Hematopoietic multipotent progenitor cell treated with erythropoietin and hydrocortisone succinate and interleukin-3 and kit ligand, for 17 days (in vitro differentiated cells): ENCODE measurements at places on chromosomes 5 and 9.

- no peak for DNase-seq
Observed at GRCh38 chr9:109815366-109815947, 35.5 kb downstream of the PALM2AKAP2 start.

GRCh38 chr5:150258130-150258529 is 31.4 kb downstream of the CAMK2A start:
- no peak for DNase-seq

- DNase-seq, result no peak
Observed at GRCh38 chr9:120914953-120915352, 11.6 kb downstream of the TRAF1 start.

GRCh38 chr5:157324237-157324636 is 58.3 kb downstream of the CYFIP2 start:
- DNase-seq, result peak; percentile 10

DNA sequence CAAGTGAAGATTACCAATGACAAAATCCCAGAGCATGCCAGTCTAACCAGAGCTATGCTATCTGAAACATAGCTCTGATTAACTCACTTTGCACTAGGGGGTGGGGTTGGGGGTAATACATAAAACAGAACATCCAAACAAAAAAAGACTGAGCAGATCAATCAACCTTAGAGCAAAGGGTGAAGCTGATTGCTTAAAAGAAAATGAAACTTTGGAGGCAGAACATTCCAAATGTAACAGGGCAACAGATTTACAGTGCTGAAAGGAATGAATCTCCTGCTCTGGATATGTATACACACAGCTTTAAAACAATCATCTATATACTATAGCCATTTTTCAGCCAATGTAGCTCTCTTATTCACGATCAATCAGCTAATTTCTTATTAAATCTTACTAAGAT is 4.9 kb downstream of the IL6ST start:
- no peak for DNase-seq

GRCh38 chr5:33588654-33589372 is 148.0 kb downstream of the TARS1 start:
- peak; percentile 8 for DNase-seq

GRCh38 chr5:179313849-179314521 is 31.3 kb downstream of the ADAMTS2 start:
- DNase-seq, result no peak

GRCh38 chr5:138981131-138981530 is 106.0 kb upstream of the LRRTM2 start:
- no peak for DNase-seq

DNA sequence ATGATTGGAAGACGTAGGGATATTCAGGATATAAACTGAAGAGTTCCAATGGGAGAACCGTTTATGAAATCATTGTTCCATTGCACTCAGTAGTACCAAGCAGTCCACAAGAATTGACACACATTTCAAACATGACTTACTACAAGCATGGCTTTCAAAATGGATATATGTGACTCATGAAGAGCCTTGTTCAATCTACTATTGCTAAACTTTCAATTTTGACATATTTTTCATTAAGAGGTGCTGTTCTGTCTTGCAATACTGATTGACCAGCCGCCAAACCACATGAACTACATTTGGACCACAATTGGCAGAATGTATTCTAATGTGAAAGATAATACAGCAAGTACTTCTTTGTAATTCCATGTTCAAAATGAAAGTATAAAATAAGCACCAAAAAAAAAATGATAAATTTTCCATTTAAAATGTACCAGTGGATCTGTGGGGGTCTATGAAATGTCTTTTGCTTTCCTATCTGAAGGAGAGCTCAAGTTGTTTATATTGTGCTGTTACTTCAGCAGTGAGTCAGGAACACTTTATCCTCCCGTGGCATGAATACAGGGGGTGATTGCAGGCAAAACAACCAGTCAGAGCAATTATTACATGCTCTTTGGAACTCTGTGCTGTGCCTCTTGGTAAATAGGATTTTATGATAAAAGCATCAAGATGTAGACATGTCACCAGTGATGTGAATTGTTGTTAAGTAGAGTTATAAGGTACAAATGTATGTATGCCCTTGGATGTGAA is 366.0 kb downstream of the ARRDC3 start:
- DNase-seq, result no peak

GRCh38 chr5:11110128-11110527 is 349.1 kb upstream of the DAP start:
- DNase-seq, result no peak

DNA sequence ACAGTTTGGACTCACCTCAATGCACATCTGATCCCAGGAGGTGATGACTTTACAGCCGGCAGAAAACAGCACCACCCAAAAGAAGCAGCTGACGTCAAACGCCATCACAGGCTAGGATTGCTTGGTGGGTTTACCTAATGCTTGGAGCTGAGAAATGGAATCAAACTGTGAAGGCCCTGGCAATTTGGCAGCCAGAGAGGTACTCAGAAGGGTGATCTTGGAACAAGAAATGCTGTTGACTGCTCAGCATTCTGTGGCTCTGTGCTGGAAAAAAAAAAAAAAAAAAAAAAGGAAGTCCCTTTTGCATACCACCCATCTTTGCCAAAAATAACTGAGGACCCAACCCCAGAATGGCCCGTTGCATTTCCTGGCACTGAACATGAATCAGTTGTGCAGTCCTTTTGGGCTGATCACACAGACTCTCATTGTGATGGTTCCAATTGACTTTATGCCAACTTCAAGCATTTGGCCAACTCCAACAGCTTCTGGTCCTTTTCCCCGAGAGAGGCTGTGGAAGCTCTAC is at the start of gene CD180:
TSS of gene CD180 (minus strand) at position 263 of the 523 bp plus-strand sequence. CDS start at position 105, 158 bp downstream.
- DNase-seq, result no peak

DNA sequence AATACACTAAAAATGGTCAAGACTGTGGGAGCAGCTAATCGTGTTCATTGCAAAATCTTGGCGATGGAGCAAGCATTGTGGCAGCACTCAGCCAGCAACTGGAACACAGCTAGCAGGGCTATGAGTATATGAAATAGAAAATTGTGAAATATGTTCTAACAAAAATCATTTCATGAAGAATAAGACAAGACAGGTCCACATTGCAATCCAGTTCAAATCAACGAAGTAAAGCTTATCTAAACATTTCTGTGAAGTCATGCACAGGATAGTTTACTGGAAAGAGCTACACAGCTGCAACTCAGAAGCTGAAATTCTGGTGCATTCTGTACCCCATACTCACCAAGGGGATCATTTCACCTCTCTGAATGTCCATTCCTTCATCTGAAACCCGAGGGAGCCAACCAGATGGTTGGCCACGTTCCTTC is 5.3 kb upstream of the NFIL3 start:
- no peak for DNase-seq

DNA sequence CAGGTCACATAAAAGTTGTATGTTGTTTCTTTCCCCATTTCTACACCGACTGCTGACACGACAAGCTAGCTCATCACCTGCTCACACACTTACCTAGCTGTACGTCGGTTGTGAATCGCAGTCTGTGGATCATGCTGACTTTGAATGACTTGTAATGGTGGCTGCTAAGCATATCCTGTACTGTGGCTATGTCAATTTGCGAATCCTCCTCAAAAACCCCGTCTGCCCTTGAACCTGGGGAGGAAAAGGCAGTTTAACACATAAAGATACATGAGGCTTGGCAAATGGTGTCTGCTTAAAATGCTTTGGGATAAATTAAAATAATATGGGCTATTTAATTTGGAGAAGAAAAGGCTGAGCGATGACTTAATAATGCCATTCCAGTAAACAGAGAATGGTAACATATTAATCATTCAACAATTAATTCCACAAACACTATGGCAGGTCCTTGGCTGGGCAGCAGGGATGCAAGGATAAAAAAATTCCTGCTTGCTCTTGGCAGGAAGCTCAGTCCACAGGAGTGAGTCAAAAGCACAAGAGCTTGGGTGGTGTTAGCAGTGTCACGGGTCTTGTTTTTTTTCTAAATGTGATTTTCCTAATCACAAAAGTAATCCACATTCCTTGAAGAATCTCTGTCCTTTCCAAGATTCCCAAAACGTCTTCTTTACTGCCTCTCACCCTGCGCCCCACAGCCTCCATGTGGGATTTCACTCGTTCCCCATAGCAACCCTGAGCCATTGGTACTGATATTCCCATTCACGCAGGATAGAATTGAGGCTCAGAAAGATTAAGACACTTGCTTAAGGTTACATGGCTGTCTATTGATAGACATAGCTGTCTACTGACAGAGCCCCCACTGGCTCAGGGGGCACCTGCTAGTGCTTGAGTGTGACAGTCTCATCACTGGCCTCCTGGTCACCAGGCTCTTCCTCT is 222.4 kb downstream of the MAPKAP1 start:
- no peak for DNase-seq

GRCh38 chr9:86997951-86998350 is 50.6 kb upstream of the GAS1 start:
- no peak for DNase-seq

GRCh38 chr9:34047864-34048726 is 592 bp downstream of the UBAP2 start:
- peak; percentile 77 for DNase-seq

DNA sequence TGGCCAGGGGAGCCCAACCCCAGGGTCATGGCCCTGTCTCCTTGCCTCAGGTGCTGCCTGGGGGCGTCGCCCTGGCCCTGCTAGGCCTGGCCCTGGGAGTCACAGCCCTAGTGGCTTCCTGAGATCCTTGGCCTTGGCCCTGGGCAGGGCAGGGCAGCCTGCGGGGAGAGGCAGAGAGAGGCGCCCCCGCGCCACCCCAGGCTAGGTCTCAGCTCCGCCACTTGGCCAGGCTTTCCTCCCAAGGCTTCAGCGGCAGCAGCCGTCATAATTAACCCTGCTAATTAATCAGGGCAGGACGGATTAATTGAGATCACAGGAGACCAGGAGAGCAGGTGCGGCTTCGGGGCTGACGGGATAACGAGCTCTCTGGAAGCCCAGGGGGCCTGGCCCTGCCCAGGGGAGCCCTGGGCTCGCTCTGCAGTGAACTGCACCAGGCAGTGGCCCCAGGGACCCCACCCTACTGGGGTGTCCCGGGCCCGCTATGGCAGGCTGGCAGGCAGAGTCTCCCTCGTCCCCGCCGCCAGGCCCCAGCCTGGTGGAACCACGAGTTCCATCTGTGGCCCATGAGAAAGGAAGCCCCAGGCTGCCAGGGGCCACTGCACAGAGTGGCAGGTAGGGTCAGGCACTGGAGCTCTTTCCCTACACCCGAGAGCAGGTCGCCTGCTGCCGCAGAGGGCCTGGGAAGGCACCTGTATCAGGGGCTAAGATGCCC is 269.6 kb downstream of the PBX3 start:
- DNase-seq, result no peak

DNA sequence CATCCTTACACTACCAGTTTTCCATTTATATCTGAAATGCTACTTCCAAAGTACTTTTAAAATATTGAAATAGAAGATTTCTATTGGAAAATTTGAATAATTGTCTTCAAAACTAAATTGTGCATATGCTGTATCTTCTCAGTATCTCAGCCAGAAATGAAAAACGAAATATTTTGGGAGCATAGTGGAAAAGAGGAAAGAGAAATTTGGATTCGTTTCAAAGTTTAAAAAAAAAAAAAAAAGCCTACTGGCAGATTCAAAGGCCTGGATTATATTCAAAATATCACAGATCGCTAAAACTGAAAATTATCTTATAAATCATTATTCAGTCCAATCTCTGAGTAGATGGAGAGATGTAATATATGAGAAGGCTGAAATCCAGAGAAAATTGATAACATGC is 440.7 kb downstream of the TAF11L14 start:
- no peak for DNase-seq

DNA sequence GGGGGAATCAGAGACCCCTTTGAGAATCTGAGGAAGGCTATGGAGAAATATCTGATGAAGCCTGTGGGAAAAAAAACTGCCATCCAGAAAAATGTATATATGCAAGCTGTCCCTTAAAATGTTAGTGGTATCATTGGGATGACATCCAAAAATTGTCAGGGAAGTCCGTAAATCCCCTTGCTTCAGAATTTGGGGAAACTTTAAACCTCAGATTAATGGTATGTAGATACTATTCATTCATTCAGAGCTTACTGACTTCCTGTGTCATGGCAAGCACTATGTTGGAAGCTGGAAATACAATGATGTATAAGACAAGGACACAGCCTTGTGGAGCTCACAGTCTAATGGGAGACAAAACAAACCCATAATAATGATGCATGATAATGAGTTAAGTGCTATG is 10.9 kb upstream of the MOB3B start:
- no peak for DNase-seq
